ENCODE measurements at places on chromosomes 2 and 18.
A peak's percentile ranks its signal among the peaks of the same experiment; 100 is the strongest.

GRCh38 chr18:28151434-28151833, 25.5 kb downstream of the CDH2 start:
- no peak for DNase-seq

- peak; percentile 57 for DNase-seq
Observed at GRCh38 chr2:120231974-120232635, 8.9 kb upstream of the TMEM185B start.

- DNase-seq: no peak
Observed at GRCh38 chr18:63887424-63887823, at the start of gene SERPINB2. SERPINB2 (plus strand) TSS chr18:63887705; CDS start chr18:63891445, 3,740 bp downstream.

DNA sequence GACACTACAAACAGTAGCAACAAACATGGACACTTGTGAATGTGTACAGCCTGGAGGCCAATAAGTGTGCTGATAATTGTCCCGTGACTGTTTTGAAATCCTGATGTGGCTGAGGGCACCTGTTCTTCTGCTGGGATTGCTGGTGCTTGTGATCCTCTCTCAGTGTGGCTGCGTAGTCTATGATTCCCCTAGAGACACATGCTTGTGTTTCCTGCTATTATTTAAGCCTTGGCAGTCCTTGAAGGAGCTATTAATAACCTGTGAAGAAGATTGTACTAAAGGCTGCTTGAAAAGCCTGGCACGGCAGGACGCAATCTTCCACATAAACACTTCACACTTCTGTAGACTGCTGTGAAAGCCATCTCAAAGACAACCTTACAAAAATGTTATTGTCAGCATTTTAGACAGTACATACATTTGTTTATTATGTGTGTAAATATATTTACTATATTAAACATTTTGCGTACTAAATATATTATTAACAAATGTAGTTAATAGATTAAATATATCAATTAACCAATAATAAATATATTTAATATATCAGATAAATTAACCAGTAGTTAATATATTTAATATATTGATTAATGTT, 71.4 kb downstream of the GALR1 start:
- no peak for DNase-seq

DNA sequence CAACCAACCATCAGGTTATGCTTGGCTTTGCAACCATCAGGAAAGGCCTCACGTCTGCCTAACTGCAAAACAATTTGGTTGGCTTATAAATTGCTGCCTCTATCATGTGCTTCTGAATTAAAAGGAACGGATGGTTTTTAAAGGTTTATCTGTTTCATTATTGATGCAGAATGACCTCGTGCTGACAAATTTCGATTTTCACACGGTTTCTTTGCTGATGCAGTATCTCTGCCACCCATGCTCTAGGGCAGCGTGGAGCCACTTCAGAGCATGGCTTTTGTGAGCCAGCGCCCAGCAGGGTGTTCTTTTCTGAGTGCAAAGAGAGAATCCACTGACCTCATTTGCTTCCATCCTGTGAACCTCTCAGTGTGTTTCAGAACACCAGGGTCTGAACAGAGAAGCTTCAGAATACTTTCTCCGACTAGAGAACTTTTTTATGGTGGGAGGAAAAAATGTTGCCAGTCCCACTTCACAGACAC, 143.1 kb upstream of the L3MBTL4 start:
- no peak for DNase-seq

GRCh38 chr2:217948351-217948791, 54.4 kb downstream of the TNS1 start:
- no peak for DNase-seq

DNA sequence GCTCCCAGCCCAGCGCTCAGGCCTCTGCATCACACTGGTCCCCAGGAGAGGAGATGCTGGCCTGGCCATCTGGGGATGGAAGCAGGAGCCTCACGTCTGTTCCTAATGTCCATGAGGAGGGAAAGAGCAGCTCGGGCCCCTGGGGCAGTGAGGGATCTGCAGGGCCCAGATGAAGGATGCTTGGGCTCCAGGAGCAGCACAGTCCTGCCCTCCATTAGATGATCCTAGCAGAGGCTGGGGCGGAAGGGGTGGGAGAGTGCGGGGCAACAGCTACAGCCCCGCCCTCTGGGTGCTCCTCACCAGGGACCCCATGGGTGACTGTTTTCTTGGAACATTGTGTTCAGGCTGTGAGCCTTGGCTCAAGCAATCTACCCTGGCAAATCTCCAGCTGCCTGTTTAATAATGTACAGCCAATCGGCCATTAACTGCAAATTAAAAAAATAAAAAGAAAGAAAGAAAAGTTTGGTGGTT, 49.7 kb downstream of the TNS1 start:
- no peak for DNase-seq

DNA sequence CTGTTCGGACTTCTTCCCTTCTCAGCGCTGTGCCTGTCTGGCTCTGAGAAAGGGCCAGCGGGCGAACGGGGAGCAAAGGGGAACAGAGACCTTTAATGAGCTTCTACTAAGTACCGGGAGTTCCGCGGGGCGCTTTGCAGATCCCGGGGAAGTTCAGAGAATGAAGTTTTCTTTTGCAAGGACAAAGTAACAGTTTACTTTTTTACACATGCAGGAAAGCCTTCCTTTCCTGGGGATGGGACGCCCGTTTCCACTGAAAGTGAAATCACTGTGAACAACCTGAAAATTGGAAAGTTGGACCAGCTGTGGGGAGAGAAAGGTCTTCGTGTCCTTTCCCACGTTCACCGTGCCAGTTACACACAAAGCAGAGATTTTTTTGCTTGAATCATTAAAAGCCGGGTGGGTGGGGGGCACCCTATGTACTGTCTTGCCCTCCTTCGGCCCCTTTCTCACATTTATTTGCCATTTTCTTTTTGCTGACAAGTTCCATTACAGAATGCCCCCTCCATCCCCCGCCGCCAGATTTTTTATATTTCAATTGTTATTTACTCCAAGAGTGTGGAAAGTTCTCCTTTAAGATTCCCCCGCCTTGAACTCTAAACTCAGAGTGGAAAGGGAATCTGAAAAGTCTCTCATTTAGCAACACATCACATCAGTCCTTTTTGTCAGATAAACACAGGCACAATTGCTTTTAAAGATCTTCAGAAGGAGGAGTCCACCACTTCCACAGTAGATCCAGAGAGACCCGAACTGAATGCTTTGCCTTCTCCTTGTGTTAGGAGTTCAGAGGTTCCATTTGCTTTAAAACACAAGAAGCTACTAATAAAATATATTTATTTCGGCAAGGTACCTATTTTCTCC, 1.1 kb upstream of the FN1 start:
- no peak for DNase-seq

- no peak for DNase-seq
Observed at GRCh38 chr18:61833978-61834377, 58.8 kb downstream of the RNF152 start.

DNA sequence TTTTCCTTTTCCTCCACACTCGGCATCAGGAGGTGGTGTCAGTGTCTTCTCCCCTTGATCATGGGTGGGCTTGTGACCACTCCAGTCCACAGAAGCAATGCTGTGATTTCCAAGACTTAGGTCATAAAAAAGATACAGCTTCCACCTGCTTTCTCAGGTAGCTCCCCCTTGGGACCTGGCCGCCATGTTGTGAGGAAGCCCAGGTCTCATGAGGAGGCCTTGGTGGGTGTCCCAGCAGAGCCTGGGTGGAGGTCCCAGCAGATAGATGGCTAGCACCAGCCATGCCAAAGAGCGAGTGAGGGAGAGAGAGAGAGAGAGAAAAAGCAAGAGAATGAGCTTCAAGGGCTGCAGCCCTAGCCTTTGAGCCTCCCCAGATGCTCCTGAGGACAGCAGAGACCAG, 16.0 kb downstream of the SLC66A2 start:
- DNase-seq: no peak

All from activated CD4-positive, CD25-positive, alpha-beta regulatory T cell treated with anti-CD3 and anti-CD28 coated beads, Interleukin-2, amount 50 U/mL, for 16 hours (primary cell).